Right lung (tissue), 10 donors: ENCODE measurements at places on chromosomes 5 and 9. TPM values are rescaled to one million over a fixed set of nuclear protein-coding genes. Genes with fewer than 3 reads are reported as not detected.

- DNase-seq = no peak
Observed at GRCh38 chr5:143558048-143558447, 154.6 kb upstream of the NR3C1 start.

GRCh38 chr9:76562511-76562911 is 103.5 kb downstream of the GCNT1 start:
- DNase-seq = no peak

- DNase-seq = no peak
Observed at GRCh38 chr9:127813686-127814226, 11.1 kb downstream of the FPGS start.

Gene CBY3
- 1.1 TPM for polyA plus RNA-seq

Gene SLC45A2
- polyA plus RNA-seq = 0.13 TPM

DNA sequence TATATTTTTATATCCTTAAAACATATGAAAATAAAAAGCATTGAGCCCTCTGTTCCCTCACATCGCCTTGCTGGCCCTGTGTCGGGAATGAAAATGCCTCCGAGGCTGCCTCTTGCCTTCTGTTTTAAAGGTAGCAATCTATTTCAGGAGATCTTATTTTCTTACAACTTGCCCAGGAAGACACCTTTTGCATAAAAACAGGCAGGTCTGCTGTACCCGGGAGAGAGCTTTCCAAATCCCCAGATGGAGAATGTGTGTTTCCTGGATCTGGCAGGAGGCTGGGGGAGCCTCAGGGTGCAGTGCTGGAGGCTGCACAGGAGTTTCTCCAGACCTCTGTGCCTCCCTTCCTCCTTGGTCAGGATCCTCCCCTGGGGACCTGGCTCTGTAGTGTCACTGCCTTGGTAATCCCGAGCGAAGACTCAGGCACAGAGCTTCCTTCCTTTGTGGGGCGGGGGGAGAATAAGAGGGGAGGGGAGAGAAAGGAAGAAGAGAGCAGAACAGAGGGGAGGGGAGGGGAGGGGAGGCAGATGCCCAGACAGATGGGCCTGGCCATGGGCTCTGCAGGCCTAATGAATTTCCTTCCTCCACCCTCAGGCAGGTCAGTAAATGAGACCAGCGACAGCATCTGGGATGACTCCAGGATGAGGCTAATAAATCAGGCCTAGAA is 104.0 kb upstream of the BOD1 start:
- DNase-seq = no peak

DNA sequence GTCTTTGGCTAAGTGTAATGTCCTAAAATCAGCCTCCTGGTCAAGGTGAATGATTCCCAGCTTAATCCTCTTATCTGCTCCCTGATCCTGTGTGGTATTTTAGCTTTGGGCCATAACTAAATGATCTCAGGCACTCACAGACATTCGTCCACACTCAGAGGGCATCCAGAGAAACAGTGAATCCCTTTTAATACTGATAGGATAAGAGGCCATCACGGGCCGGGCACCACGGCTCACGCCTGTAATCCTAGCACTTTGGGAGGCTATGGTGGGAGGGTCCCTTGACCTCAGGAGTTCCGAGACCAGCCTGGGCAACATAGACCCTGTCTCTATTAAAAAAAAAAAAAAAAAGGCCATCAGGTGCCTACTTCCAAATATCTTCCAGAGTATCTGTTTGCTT is 6.3 kb downstream of the PDCL start:
- DNase-seq = no peak

Gene SLC6A18
- 0.09 TPM for polyA plus RNA-seq

GRCh38 chr9:4965174-4965821 is 19.8 kb upstream of the JAK2 start:
- no peak for DNase-seq

DNA sequence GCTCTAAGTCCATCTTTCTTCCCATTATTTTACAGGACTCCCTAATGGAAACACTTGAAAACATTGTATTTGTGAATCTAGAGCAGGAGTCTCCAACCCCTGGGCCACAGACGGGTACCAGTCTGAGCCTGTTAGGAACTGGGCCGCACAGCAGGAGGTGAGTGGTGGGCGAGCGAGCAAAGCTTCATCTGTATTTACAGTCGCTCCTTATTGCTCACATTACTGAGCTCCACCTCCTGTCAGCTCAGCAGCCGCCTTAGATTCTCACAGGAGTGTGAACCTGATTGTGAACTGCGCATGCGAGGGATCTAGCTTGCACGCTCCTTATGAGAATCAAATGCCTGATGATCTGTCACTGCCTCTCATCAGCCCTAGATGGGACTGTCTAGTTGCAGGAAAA is 111.0 kb downstream of the MED27 start:
- DNase-seq = no peak

- DNase-seq = no peak
Observed at GRCh38 chr5:72245546-72245945, 74.5 kb downstream of the MRPS27 start.

- DNase-seq = peak; percentile 21
Observed at GRCh38 chr9:128636024-128636390, 20.6 kb downstream of the DYNC2I2 start.

- DNase-seq = no peak
Observed at GRCh38 chr9:98615633-98616032, 93.1 kb downstream of the GABBR2 start.

DNA sequence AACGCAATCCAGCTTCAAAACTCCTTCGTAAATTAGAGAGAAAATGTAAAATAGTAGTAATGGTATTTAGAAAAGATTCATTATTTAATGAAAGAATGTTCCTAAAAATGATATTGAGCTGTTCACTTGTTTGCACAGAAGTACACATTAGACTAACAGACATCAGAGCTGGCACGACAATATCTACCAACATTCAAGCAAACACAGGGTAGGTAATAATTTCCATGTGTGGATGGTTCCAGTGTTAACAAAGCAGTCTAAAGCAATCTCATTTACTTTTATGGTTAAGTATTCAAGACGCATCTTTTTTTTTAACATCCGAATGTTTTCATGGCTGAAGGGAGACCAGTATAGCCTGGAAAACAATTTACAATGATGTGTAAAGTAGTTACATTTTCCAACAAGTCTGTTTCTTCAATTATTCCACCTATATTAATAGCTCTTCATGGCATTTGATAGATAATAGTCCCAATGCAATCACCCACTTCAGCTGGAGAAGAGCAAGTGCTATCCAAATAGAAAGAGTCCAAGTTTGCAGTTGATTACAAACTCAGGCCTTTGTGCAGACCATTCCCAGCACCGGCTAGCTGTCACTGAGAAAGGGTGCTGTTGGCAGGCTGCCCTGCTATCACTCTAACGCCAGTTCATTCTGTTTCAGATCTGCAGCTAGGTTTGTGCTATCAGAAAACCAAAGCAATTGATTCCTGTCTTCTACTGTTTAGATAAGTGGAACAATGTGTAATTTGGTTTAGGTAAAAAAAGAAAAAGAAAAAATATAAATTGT is 458.8 kb downstream of the DTWD2 start:
- DNase-seq = no peak

Gene EMB
- polyA plus RNA-seq = 6.8 TPM

GRCh38 chr5:494667-495255 is 29.5 kb downstream of the SLC9A3 start:
- DNase-seq = no peak

Gene ZDHHC11B
- polyA plus RNA-seq = 24.9 TPM

- no peak for DNase-seq
Observed at GRCh38 chr9:76316069-76316468, 78.2 kb downstream of the RFK start.

Gene TMEM8B
- polyA plus RNA-seq = 31.5 TPM

DNA sequence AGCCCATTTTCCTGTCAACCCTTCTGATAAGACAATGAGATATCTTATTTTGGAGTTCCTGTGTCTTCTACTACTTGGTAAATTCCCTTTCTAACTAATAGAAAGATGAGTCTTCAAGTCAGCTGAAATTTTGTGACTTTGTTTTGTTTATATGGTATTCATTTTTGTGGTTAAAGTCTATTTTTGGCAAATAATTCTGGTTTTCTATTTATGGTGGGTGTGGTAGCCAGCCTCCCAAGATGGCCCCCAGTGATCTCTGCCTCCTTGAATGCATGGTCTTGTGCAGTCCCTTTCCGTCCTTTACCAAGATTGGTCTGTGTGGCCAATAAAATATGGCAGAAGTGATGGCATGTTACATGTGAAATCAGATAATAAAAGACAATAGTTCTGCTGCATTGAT is 91.5 kb downstream of the NR3C1 start:
- DNase-seq = no peak

DNA sequence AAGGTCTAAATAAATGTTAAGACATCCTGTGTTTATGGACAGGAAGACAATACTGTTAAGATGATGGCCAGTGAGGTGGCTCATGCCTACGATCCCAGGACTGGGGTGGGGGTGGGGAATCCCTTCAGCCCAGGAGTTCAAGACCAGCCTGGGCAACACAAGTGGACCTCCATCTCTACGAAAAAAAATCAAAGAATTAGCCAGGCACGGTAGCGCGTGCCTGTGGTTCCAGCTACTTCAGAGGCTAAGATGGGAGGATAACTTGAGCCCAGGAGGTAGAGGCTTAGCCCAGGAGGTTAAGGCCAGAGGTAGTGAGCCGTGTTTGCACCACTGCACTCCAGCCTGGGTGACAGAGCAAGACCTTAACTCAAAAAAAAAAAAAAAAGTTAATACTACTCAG is 5.3 kb downstream of the ROR2 start:
- no peak for DNase-seq

GRCh38 chr5:160961038-160961437 is 109.0 kb upstream of the ATP10B start:
- DNase-seq = no peak

- DNase-seq = no peak
Observed at GRCh38 chr5:98805070-98805469, 31.6 kb downstream of the RGMB start.

- no peak for DNase-seq
Observed at GRCh38 chr5:32394981-32395380, 49.6 kb downstream of the ZFR start.

DNA sequence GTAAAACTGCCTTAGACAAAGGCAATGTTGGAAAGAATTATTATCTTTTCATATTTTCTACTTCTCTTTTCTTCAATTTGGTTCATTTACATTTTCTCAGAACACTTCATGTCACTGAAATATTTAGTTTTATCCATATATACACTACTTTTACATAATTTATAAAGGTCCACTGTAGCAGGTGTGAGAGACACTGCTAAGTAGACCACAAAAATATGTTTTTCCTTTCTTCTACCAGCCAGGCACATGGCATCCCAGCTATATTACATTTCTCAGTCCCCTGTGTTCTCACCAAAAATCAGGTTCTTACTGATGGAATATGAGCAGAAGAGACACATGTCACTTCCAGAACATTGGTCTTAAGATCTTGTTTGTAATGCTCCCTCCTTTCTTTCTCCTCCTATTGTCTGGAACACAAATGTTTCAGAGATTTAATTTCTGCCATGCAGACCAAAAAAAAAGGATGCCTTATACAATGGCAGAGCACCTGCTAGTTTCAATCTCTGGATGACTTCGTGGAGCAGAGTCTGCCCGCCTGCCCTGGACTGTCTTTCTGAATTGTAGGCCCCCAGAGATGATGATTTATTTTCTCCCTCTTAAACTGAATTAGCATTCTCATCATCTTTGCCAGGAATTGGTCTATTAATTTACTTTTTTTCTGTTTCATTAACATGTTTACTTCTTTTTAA is 125.4 kb upstream of the ACOT12 start:
- no peak for DNase-seq

Gene ZNF608
- 98.4 TPM for polyA plus RNA-seq

Gene BTNL8
- 1.1 TPM for polyA plus RNA-seq

DNA sequence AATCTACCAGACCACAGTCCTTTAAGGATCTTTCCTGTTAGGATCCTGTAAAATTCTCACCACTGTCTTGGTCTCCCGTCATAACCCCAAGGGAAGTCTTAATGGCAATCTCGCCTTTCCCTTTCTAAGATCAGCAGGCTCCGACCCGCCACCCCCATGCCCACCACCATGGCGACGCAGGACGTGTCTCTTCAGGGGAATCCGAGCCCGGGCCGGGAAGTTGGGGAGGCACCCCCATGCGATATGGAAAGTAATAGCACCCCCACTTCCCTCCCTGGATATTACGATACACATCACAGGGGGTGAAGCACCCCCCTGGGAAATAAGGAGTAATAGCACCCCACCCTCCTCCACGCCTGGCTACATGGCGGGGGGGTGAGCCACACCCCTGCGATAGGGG is 8.3 kb upstream of the STK32A start:
- DNase-seq = no peak

Gene NRG2
- 7.4 TPM for polyA plus RNA-seq

DNA sequence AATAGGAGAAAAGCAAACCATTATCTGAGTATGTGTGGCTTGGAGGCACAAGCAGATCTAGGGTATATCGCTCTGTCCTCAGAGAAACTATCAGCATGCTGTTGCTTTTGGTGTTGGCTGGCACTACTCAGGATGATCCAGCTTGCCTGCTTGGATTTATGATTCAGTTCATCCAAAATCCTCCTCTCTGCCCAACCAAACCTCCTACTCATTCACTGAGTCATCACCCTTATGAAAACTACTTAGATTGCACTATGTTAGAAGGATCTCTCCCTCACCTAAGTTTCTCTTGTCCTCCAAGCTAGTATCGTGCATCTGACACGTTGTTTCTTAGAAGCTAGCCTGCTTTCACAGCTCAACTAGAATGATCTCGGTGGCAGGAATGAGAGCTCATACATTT is 14.2 kb upstream of the ZBED3 start:
- DNase-seq = no peak

DNA sequence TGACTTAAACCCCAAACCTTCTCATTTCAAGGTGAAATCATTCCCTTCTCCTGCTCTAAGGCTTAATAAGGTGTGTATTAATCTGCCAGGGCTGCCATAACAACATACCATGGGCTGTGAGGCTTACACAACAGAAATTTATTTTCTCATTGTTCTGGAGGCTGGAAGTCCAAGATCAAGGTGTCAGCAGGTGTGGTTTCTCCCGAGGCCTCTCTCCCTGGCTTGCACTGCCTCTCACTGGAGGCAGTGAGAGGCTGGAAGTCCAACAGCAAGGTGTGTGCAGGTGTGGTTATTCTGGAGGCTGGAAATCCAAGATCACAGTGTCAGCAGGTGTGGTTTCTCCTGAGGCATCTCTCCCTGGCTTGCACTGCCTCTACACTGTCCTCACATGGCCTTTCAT is 280.3 kb upstream of the TUT7 start:
- no peak for DNase-seq
